ENCODE measurements at places on chromosomes 12 and 14. TPM values are rescaled to one million over a fixed set of nuclear protein-coding genes. Genes with fewer than 3 reads are reported as not detected.

Gene KRT72
- total RNA-seq = not detected

Gene MGP
- total RNA-seq = not detected

Gene KRT83
- total RNA-seq = 1.4 TPM

Gene MGST1
- total RNA-seq = 309 TPM

Gene TAS2R42
- not detected for total RNA-seq

- no peak for DNase-seq
These were observed 1098.7 kb downstream of the BCL11B start for GRCh38 chr14:98173305-98173704.

DNA sequence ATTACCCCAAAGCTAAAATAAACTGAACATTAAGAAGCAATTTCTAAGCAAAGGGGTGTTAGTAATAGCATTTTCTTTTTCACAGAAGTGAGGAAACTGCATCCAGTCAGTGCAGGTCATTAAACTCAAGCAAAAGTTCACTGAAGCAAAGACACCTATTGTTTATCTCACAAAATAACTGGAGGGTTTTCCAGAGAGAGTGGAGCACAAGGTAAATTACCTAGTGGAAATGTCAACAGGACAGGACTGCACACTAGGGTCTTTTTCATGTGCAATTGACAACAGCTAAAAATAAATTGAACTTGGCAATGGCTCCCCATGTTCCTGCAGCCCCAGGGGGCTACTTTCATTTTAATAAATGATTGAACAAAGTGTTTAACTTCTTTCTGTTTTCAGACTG, 742.0 kb downstream of the GALC start:
- DNase-seq = no peak

DNA sequence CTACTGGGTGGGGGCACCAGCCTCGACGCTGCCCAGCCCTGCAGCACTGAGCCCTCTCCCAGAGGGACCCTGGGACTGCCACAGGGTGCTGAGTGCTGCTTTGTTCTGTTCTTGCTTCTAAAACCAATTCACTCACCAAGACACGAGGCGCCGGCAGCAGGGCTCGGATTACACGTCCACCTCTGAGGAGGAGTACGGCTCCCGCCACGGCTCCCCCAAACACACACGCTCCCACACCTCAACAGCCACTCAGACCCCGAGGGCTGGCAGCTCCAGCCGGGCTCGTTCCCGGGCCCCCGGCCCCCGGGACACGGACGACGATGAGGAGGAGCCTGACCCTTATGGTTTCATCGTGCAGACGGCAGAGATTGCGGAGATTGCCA, 24.3 kb downstream of the CEP170B start:
- DNase-seq = no peak

GRCh38 chr12:906062-906585, 43.4 kb downstream of the RAD52 start:
- no peak for DNase-seq

DNA sequence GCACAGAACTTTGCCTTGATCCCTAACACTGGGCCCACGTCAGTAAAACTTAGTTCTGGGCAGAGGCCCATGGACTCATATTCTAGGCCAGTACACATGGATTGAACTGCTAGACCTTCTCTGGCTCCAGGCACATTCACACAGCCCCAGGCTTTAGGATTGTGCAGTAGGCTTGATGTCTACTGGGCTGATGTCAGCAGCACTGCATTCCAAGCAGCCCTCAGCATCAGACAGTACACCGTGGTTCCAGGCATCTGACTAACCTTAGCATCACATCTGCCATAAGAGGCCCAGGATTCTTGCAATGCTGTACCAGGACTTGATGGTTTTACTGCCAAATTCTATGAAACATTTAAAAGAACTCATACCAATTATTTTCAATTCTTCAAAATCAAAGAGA, 301.9 kb downstream of the CCER1 start:
- no peak for DNase-seq

GRCh38 chr14:77098529-77099353, 683 bp downstream of the CIPC start:
- no peak for DNase-seq

DNA sequence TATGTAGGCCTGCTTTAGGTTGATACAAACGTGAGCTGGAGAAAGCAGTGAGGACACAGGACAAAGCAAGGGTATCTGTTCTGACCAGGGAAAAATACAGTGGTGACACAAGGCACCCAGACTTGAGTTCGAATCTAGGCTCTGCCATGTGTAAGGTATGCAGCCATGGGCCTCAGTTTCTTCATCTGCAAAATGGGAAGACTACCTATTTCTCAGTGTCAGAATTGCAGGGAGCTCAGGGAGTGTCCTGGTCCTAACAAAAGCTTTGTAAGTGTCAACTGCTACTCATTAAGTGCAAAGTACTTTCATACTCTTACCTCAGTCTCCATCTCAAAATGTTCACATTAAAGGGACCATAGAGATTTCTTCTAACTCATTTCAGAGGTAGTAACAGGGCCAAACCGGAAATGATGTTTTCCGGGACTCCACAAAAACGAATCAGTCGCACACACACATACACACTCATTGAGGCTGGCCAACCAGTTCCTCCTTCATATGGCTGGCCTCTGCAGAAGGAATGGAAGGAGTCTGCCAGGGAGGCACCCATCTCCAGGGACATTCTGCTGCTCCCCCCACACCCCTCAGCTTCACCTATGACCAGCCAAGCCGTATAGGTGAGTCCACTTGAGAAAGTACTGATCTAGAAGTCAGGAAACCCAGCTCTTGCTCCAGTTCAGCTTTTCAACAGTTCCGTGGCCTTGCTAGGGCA, 7.8 kb downstream of the CTDSP2 start:
- DNase-seq = no peak

DNA sequence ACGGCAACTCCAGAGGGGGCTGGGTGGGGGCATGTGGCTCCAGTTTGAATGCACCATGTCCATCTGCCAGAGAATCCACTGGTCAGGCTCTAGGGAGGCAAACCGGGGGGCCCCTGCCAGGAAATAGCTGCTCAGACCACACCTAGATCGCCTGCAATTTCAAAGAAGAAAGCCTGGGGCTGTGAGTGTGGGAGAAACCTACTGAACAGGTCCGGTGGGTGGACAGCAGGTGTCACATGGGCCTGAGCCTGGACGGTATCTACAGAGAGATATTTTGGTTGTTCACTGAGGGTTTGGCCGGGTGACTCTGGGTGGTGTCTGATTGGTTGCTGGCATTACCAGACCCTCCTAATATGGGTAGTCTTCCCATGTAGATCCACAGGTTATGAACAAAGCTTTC, 32.0 kb downstream of the DAO start:
- DNase-seq = no peak

DNA sequence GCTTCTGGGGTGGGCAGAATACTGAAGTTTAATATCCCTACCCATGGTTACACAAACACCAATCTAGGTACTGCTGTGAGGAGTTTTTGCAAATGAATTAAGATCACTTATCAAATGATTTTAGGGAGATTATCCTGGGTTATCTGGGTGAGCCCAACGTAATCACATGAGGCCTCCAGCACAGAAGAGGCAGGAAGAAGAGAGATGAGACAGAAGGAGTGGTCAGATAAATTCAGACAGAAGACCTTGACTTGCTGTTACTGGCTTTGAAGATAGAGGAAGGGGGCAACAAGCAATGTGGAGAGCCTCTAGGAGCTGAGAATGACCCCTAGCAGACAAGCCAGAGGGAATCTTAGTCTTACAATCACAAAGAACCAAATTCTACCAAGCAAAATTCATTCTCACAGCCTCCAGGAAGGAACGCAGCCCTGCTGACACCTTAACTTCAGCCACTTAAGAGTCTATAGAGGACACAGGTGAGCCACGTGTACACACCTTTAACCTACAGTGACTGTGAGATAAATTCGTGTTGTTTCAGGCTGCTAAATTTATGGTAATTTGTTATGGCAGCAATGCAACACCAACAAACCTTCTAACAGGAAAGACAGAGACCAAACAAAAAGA, 49.4 kb downstream of the FERMT2 start:
- DNase-seq = no peak

DNA sequence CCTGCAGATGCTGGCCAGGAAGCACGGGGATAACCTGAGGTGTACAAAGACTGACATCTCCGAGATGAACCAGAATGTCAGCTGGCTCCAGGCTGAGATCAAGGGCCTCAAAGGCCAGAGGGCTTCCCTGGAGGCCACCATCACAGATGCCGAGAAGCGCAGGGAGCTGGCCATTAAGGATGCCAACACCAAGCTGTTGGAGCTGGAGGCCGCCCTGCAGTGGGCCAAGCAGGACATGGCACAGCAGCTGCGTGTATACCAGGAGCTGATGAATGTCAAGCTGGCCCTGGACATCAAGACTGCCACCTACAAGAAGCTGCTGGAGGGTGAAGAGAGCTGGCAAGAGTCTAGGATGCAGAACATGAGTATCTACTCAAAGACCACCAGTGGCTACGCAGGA, 380.0 kb upstream of the USP15 start:
- no peak for DNase-seq

DNA sequence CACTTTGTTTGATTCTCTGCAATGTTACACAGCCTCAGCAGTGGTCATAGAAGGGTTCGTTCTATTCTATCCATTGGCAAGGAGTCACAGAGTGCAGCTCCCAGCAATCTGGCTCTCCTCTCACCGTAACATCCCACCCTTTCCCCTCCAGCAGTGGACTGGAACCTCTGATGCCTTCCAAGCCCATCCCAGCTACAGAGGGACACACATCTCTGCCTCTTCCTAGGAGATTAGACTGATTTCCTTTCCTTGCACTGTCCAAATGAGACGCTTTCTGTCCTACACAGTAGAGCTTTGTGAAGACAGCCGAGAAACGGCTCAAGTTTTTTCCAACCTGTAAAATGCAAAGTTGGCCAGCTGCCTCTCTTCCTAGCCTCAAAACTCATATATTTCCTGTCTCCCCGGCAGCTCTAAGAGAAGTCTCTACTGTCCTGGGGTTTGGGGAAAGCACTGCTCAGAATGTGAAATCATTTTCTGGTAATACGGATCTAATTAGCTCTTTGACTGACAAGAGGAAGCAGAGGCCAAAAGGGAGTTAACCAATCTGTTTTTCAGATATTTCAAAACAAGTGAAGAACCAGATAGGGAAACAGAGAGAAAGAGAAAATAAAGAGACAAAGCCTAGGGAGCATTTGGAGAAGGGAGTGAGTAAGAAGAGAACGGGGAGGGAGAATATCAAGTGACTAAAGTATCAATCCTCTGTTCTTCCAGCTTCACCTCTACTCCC, 516 bp downstream of the NINJ2 start:
- DNase-seq = no peak

DNA sequence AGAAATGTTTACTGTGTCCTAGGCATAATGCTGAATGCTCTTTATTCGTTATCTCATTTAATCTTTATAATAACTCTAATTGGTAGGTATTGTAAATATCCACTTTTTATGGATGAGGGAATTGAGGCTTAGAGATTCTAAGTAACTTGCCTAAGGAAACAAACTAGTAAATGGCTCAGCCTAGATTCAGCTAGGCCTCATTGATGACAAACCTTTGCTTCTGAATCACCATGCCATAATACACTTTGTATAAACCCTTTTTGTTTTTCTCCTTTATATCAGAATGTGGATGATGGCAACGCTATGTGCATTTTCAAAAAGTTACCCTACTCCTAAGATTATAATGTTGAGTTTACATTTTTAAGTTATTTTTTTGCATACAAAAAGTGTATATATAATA, 34.0 kb downstream of the MNAT1 start:
- DNase-seq = no peak

DNA sequence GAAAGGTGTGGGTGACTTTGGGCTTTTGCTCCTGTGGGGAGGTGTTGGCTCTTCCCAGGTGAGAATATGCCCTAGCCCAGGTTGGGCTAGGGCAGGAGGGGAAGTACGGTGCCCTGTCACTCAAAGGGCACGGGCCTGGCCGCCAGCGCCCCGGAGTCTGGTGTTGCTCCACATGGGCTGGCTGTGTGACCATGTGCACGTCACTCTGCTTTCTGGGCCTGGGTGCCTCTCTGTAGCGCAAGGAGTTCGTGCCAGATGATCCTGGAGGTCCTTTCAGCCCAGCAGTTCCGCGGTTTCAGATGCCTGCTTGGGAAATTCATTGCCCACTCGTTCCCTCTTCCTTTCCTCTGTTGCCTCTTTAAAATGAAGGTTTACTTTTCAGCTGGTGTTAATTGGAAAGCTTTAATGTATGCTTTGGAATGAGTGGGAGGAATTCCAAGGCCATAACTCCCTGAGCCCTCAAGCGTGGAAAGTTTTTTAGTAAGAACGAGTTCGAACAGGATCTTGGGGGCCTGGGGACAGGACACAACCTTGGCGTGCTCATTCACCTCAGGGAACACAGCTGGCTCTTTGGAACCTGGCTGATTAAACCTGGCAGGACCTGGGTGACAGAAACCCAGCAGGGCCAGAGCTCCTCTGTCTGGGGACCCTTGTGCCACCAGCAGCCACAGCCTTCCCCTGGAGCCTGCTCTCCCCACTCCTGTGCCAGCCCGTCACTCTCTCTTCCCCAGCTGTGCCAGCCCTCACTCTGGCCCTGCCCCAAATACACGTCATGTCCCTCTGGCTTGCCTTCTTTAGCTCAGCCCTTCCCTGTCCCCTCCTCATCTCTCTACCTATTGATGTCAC, 42.8 kb downstream of the TSPAN9 start:
- no peak for DNase-seq

DNA sequence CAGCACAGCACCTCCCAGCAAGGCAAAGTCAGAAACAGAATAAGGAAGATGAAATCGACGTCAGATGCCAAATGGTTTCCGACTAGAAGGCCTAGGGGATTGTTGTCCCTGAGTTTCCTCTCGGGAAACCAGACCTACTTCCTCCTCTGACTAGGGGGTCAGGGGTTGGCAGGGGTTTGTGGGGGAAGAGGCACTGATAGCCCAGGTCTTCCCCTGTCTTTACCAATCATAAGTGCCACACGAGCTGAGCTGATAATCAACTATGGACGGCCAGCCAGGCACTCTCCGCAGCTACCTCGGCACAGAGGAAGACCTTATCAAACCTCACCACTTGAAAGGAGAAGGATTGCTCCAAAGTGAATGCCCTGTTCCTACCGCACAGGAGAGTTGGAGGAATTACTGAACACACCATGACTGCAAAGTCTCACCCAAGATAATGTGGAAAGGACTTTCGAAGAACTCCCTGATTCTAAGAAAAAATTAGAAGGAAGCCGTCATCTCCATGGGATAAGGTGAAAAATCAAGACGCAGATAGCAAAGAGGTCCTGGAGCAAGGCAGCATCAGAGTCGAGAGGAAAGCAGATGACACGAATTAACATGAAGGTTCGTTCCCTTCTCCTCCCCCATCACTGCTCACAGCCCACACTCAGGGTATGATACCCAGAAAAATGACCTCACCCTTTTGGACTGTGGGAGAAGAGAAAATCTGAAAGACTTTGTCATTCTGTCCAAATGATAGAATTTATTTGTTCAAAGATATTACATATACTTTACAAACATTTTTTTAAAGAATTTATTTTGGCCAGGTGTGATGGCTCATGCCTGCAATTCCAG, 77.7 kb upstream of the MED13L start:
- DNase-seq = no peak

DNA sequence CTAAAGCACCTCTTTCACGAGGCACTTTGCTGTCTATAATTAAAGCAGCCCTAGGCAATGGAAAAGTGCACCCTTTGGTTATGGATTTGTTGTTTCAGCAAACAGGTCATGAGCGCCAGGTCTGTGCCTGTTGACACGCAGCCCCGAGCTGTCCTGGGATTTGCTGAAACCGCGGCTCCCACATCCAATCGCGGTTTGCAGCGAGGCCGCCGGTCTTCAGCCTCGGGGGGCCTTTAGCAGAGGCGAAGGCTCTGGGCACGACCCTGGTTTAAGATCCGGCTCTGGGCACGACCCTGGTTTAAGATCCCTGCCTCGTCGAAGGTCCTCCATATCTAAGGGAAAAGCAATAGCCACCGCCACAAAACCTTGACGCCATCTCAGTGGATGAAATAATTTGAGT, 79.2 kb downstream of the GLT1D1 start:
- no peak for DNase-seq

Measured in NCI-H460 (cell line).